ENCODE measurements at places on chromosomes 11 and 22.
A peak's percentile ranks its signal among the peaks of the same experiment; 100 is the strongest.

- no peak for DNase-seq
Observed at GRCh38 chr11:65478388-65479183, 20.3 kb upstream of the MALAT1 start.

- DNase-seq: no peak
Observed at GRCh38 chr11:77732143-77732542, 88.4 kb downstream of the RSF1 start.

DNA sequence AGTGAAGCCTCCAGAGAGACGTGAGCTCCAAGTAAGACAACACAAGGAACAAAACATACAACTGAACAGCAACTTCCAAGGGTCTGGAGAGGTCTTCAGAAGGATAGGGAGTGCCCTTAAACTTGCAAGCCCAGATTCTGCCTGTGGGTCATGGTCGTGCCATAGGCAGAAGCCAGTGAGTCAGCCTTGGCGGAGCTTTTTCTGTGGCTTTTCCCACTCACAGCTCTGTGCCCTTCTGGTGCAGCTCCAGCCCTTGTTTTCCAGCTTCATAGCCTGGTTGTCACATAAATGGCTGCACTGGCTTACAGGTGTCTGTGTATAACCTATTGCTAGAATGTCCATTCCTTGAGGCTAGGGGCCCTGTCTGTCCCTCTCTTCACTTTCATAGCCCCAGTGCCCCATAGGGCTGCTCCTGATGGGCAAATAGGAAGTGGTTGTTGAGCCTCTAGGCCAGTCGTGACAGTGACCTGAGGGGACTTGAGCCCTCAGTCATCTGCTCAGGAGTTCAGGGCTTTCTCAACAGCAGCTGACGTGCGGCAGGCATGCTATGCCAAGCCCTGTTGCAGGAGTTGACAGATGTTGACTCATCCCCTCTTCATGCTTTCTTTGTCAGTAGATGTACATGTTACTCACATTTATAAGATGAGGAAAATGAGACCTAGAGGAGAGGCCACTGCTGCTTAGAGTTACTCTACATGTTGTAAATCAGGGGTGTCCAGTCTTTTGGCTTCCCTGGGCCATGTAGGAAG lies 7.4 kb downstream of the MED15 start:
- no peak for DNase-seq

DNA sequence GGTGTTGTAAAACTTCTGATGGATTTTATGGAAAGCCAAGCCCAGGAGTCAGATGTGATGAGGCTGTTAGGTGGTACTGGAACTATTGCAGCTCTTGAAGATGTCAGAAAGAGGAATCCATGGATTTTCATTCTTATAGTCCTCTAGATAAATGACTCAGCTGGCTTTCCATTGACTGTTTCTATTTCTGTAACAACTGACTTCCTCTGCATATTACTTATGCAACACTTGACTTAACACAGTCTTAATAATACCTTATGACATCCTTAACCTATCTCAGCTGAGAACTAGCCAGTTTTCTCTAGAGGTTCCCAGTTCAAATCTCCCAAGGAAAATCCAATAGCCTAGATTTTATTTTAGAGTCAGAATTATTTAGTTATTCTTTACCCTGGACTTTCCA lies 263.8 kb downstream of the LUZP2 start:
- DNase-seq: no peak

DNA sequence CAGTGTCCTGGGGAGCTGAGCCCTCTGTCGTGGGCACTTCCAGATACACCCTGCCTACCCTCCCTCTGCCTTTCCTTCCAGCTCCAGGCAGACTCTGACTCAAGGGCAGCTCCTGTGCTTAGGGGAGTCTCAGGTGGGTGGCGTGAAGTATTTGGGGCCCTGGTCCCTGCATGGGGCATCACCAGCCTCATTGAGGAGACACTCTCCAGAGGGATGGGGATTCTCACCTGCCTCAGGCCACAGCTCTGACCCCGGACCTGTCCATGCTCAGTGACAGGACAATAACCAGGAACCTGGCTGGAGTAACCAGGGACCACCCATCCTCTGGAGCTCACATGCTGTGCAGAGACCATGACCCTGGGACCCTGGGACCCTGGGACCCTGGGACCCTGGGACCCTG lies 41.2 kb downstream of the GGTLC2 start:
- DNase-seq: no peak

DNA sequence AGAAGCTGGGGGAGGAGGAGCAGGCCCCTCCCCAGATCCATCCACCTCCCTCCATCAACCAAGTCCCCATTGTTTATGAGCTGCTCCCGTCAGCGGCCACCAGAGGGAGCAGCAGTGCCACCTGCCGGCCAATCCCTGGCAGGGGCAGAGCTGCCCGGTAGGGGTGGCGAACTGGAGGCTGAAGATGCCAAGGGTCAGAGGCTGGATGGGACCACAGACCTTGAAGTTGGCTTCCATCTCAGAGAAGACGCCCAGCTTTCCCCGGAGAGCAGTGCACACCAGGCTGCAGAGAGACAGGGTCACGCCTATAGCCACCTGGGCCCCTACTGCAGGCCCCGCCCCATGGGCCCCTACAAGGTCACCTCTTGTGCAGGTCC lies 3.6 kb downstream of the FIBP start:
- DNase-seq: peak; percentile 72

- no peak for DNase-seq
Observed at GRCh38 chr22:43167001-43167589, 15.7 kb downstream of the TSPO start.

- DNase-seq: peak; percentile 8
Observed at GRCh38 chr11:15893080-15893492, 463.3 kb downstream of the SOX6 start.

DNA sequence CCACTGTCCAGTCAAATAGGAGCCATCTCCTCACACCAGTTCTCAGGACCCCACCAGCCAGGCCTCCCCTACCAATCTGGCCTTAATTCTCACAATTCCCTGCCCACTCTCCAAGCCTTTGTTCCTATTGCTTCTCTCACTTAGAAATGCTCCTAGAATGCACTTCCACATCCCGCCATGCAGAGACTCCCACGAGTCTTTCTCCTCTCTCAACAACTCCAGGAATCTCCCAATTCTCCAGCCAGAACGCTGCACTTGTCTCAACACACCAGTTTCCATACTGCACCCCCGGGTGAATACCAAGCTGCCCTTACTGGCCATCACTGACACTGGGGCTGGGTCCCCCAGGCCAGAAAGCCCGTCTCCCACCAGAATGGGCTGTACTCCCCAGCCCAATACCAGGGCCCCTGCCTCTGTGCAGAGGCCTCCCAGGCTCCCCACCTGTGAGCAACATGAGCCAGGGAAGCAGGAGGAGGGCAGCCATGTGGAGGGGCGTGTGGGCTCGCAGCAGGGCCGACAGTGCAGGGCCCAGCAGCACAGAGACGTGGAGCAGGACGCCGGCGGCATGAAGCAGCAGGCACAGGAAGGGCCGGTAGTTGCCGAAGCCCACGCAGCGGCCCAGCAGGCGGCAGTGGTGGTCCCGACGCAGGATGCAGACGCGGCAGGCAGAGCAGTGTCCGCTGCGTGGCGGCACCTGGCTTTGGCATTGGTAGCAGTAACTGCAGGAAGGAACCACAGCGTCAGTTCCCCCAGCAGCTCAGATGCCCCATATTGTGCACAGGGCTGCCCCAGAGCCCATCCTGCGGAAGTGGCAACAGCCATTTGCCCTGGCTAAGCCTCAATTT lies 2.4 kb downstream of the ZDHHC24 start:
- DNase-seq: no peak

GRCh38 chr11:126172596-126173038 lies 38.8 kb downstream of the RPUSD4 start:
- no peak for DNase-seq

DNA sequence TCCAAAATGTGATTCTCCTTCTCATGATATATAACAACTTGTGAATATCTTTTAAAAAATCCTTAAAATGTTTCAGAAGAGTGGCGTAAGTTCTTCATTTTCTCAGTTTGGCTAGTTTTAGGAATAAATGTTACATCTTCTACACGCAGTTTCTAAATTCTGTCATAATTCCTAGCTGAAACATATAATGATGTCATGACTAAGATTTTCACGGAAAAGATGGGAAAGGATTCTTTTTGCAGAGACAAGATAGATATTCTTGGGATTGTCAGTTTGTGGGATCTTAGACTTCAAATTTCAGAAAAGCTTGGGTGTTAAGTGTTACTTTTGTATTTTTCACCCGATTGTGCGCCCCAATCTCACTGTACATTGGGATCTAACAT lies 1.7 kb downstream of the EED start:
- no peak for DNase-seq

GRCh38 chr11:34204396-34205279 lies 99.2 kb downstream of the NAT10 start:
- peak; percentile 12 for DNase-seq

GRCh38 chr22:47607486-47607885 lies 845.0 kb downstream of the TBC1D22A start:
- DNase-seq: no peak

GRCh38 chr11:925496-926301 lies at the start of gene AP2A2:
AP2A2 (plus strand) TSS chr11:925870; CDS start chr11:926022, 152 bp downstream.
- peak; percentile 94 for DNase-seq

DNA sequence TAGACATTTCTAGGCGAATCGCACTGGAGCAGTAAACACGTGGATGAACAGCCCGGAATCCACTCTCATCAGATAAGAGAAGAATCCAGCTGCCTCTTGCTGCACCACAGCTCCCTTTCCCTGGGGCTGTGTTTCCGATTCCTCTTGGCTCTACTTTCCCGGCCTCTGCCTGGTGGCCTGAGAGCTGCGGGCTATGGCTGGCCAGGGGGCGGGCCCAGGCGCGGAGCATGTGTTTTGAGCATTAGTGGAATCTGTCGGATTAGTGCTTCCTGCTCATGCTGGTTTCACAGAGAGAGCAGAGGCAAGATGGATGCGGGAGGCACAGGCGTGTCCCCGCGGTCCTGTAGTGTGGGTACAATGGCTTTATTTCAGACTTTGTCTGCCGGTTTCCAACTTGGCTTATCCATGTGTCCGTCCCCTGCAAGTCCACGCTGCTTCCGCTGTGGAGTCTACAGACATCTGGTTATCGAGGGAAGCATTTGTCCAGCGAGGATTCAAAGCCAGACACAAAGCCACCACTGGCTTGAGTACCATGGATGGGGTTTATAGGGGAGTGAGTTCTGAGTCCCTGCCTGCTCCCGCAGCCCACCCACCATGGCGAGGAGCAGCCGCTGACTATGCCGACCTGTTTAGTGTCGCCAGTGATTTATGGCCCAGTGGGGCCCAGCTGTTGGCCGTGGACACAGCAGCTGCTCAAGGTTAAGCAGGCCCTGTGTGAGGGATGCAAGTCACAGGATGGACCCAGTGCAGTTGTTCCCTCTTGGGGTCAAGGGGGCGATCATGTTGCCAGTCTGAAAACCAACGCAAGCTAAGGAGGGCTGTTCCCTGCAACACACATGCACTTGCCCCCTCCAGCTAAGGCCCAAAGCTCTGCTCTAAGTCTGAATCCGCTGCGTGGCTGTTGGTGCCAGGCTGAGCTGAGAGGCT lies 43.3 kb upstream of the EP300 start:
- no peak for DNase-seq

GRCh38 chr11:110857892-110858546 lies 145.8 kb upstream of the ARHGAP20 start:
- DNase-seq: no peak

DNA sequence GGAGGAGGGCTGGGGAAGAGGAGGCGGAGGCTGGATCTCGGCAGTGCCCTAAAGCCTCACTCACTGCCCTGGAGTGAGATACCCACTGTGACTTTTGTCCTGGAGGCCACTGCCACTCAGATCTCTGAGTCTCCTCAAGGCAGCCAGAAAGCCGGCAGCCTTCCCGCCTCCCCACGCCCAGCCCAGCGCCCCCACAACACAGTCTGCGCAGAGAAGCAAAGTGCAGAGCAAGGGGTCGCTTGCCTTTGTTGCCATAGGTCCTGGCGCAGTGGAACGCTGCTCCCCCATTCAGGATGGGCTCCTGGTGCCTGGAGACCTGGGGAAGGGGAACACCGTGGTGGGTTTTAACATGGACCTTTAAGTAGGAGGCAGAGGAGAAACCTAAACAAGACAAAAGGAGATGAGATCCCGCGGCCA lies 17.6 kb downstream of the PATZ1 start:
- DNase-seq: no peak

- DNase-seq: no peak
Observed at GRCh38 chr11:113396690-113397089, 9.1 kb downstream of the ANKK1 start.

- DNase-seq: no peak
Observed at GRCh38 chr11:100460426-100460825, 226.7 kb upstream of the ARHGAP42 start.

DNA sequence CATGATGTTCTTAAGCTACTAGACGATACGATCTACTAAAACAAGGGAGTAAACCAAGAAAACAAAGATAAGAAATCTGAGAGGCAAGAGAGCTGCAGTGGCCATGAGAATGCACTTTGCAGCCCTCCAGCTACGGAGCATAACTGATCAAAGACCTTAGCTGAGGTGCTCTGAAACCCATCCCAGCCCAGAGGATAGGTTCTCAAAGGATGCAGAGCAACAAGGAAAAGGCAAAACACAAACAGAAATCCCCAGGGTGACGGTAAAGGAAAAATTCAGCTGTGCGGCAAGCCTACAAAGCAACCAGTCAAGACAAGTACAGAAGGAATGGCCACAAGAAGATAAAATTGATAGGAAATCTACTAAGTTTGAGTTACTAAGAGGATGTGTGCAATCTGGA lies 32.5 kb upstream of the CFAP300 start:
- no peak for DNase-seq

DNA sequence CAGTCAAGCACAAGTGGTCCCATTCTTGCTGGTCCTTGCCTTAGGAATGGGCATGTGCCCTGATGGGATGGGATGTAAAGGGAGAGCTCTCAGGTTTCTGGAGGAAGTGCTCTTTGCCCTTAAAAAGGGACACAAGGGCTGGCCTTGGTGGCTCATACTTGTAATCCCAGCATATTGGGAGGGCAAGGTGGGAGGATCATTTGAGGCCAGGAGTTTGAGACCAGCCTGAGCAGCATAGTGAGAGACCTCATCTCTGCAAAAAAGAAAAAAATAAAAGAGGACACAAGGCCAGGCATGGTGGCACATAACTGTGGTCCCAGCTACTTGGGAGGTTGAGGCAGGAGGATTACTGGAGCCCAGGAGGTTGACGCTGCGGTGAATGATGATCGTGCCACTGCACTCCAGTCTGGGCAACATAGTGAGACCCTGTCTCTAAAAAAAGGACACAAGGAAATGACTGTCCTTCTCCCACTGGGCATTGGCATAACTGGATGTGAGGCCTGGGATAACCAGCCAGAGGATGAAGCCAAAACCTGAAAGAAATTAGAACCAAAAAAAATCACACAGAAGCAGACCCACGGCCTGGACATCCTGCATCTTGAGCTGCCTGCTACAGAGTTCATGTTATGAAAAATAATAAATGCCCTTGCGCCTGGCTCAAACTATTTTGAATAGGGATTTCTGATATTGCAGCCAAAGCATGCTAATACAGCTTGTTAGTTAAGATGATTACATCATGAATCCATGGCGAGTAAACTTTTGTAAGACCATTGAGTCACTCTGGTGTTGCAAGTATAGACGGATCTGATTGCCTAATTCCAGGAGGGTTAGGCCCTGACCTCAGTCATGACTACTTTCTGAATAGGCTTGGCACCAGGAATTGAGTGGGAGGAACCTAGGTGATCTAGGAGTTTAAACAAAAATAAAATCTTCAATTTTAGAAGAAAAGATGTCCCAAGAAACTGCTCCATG lies 12.9 kb upstream of the CRKL start:
- DNase-seq: no peak
